Mesenchymal stem cell (in vitro differentiated cells and primary cell): ENCODE measurements at places on chromosomes 13 and 19.
A peak's percentile ranks its signal among the peaks of the same experiment; 100 is the strongest.

DNA sequence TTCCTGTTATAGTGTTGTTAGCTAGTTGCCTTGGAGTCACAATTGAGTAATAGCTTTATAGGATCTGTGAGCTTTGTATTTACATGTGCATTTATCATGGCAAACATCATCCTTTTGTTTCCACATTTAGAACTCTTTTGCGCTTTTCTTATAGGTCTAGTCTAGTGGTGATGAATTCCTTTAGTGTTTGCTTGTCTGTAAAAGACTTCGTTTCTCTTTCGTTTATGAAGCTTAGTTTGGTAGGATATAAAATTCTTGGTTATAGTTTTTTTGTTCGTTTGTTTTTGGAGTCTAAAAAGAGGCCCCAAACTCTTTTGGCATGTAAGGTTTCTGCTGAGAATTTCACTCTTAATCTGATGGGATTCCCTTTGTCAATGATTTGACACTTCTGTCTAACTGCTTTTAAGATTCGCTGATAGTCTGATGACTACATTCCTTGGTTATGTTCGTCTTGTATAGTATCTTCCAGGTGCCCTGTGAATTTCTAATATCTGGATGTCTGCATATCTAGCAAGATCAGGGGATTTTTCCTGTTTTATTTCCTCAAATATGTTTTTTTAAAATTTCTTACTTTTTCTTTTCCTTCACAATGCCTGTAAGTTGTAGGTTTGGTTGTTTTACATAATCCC, 20.2 kb downstream of the DNAJC3 start:
- peak; percentile 21 for DNase-seq

- DNase-seq = no peak
Measured at GRCh38 chr19:2464389-2464788, 7.6 kb upstream of the LMNB2 start.

- no peak for DNase-seq
Measured at GRCh38 chr19:42531313-42531712, 3.0 kb upstream of the CEACAM1 start.

DNA sequence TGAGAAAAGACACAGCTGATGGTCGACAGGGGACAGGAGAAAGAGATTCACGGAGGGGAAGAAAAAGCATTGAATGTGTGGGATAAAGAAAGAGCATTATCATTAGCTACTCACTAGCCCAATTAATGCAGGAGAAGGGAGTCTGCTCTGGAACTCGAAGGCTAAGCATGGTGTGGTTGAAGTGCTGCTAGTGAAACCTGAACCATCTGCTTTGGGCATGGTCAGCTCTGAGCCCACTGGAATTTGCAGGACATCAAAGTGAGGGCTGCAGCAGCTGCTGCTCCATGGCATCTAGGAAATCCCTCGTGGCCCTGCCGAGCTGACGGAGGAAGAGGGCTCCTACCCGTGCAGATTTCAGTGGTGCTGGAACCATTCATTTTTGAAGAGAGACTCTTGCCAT, 320.3 kb downstream of the ATP8A2 start:
- DNase-seq = no peak

DNA sequence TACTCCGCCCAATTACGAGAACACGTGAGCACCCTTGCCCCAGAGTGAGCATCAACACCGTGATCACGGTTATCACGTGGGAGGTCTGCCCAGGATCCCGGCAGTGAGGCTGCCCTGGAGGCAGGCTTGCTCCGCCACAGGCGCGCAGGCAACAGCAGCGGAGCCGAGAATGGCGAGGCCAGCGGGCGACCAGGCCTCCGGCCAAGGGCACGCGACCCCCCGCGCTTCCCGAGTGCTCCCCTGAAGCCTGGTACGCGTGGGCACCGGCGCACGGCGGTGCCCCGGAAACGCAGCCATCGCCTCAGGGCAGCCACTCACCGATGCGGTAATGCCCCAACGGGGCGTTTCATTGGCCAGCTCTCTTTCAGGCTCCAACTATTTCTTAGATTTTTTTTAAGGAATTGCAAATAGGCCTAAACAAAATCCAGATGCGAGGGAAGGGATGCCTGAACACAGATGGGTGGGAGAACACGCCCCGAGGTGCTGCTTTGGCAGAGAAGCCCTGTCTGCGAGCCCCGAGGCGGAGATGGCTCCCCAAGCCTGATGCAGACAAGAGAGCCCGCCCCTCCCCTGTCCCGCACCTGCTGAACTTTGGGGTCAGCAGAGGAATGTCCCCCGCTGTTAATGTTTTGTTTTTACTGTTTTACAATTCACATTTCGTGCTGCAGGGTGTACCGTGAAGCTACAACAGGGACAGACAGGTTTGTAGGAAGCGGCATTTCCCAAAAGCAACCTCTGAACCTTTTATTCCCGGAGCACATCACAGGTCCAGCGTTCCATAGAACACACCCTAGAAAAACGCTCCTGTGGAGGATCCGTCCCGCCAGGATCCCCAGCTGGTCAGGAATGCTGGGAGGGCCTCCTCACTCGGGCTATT, 132.7 kb downstream of the ZDHHC20 start:
- peak; percentile 41 for DNase-seq

DNA sequence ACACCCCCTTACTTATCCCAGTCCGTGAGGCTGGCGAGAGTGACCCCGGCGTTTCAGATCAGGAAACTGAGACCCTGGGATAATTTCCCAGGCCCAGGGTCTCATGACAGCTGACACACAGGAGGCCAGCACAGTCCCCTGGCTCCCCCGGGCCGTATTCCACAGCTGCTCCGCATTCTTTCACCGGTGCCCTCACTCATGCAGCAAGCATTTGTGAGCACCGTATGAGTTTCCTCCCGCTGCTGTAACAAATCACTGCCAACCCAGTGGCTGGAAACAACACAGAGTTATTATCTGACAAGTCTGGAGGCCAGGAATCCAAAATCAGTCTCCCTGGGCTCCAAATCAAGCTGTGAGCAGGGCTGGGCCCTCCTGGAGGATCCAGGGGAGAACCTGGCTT, 21.3 kb downstream of the GADD45B start:
- DNase-seq = no peak

- no peak for DNase-seq
Measured at GRCh38 chr13:81658598-81659370, 1317.9 kb upstream of the SPRY2 start.

- DNase-seq = no peak
Measured at GRCh38 chr13:73107970-73108369, 49.2 kb downstream of the KLF5 start.
